ENCODE measurements at places on chromosomes 6 and 20. TPM values are rescaled to one million over a fixed set of nuclear protein-coding genes. Genes with fewer than 3 reads are reported as not detected.

PTK7 gene
- total RNA-seq: 3.6 TPM

GPR6 gene
- total RNA-seq: not detected

PEX3 gene
- 26.1 TPM for total RNA-seq

OR2J3 gene
- total RNA-seq: not detected

MMP24 gene
- 1.2 TPM for total RNA-seq

ERVFRD-1 gene
- total RNA-seq: 0.12 TPM

NMBR gene
- total RNA-seq: 0.45 TPM

ARFGAP1 gene
- 88.2 TPM for total RNA-seq

FKBP1C gene
- total RNA-seq: not detected

TNFRSF21 gene
- total RNA-seq: 3.7 TPM

COL20A1 gene
- 0.09 TPM for total RNA-seq

TSBP1 gene
- total RNA-seq: not detected

CFAP61 gene
- total RNA-seq: 0.91 TPM

NFS1 gene
- 22.1 TPM for total RNA-seq

WFDC2 gene
- total RNA-seq: 2.3 TPM

GSTA1 gene
- total RNA-seq: not detected

SIRPB1 gene
- 1.8 TPM for total RNA-seq

SRC gene
- total RNA-seq: 51.3 TPM

SLC32A1 gene
- total RNA-seq: not detected
